ENCODE measurements at places on chromosomes 5 and 9.
A peak's percentile ranks its signal among the peaks of the same experiment; 100 is the strongest.

DNA sequence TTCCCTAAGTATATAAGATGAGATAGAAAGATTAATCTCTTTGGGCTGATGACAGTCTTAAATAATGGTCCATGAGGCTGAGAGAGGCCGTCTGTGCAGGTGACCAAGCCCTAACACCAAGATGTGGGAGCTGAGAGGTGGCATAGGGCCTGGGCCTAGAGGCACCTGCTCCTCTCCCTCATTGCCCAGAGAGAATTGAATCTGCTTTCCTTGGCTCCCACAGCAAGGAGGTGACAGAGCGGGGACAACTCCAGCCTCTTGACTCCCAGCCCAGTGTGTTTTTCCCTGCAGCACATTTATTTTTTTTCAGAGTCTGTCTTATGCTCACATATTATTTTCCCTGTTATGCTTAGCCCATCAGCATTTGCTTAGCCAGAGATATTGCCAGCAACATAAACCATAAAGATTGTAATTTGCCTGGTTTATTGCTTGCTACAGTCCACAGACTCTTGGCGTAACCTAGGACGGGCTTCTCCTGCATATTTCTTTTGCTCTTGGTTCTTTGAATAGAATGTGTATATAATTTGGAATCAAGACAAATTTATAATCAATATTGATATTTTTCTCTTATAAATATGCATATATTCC is 105.6 kb downstream of the NTRK2 start:
- no peak for DNase-seq

GRCh38 chr5:33319151-33319550 is 121.6 kb upstream of the TARS1 start:
- DNase-seq = no peak

GRCh38 chr5:161077496-161077895 is 225.5 kb upstream of the ATP10B start:
- DNase-seq = no peak

DNA sequence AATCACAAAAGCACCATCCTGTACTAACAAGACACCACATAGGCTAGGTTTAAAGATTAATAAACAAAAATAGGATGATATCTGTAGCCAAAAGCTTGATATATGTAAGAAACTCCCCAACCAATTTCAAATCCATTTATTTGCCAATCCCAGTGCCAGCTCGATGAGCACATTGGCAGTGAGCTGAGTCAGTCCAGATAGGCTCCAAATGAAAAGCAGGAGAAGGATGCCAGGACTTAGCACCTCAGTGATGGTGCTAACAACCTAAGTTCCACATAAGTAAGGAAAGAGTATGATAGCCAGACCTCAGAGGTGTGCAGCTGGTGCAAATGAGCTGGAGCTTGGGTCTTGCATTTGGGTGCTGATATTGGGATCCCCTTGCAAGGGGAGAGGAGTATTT is 158.1 kb downstream of the SIL1 start:
- no peak for DNase-seq

DNA sequence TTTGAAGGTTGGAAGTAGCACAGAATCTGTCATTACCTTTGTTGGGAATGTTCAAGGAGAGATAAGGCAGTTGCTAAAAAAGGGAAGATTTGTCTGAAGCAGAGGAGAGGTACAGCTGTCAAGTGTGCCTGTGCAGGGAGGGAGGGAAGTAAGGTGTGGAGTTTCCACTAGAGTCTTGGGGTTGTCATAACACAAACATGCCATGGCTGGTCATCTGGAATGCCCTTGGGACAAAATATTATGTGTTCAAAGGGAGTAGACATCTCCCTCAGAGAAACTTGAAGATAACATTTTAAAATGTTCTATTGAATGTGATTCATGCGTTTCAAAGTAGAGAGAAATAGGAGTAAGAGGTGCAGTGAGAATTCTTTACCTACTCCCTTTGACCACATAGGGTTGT is 95.0 kb downstream of the MUSK start:
- no peak for DNase-seq

- no peak for DNase-seq
Observed at GRCh38 chr9:79043916-79044315, 527.8 kb upstream of the TLE4 start.

DNA sequence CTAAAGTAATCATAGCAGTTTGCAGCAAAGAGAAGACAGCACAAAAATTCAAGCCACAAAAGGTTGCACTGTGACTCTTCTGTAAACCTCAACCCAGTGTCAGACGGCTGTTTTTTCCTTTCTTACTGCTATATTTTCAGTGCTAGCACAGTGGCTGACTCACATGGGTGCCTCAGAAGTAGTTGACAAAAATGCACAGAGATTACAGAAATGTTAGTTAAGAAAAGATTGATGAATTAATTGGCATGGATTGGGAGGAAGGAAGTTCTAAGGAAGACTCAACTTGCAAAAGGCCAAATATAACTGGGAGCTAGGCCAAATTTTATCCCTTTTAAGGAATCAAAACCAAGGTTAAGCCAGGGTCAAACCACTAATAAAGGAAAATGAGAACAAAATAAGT is 43.7 kb upstream of the ITGA1 start:
- DNase-seq = peak; percentile 33

GRCh38 chr5:16391858-16392649 is 73.5 kb downstream of the ZNF622 start:
- no peak for DNase-seq

DNA sequence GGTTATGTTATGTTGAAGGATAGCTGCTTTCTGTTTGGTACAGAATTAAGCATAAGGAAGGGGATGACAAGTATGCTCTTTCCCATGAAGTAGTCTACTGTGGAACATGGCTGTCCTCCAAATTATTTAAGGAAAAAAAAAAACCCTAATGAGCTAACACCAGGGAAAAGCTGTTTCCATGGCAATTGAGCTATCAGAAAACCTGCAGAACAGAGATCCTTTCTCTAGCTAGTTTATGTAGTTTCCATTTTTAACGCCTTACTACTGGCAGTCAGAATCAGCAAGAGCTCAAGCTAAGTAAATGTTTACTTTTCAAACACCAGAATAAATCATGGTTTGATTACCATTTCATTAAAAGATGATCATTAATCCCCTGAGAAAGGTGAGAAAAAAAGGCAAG is 287.4 kb upstream of the TARS1 start:
- no peak for DNase-seq

- DNase-seq = no peak
Observed at GRCh38 chr9:111900858-111901612, 4.4 kb downstream of the UGCG start.

DNA sequence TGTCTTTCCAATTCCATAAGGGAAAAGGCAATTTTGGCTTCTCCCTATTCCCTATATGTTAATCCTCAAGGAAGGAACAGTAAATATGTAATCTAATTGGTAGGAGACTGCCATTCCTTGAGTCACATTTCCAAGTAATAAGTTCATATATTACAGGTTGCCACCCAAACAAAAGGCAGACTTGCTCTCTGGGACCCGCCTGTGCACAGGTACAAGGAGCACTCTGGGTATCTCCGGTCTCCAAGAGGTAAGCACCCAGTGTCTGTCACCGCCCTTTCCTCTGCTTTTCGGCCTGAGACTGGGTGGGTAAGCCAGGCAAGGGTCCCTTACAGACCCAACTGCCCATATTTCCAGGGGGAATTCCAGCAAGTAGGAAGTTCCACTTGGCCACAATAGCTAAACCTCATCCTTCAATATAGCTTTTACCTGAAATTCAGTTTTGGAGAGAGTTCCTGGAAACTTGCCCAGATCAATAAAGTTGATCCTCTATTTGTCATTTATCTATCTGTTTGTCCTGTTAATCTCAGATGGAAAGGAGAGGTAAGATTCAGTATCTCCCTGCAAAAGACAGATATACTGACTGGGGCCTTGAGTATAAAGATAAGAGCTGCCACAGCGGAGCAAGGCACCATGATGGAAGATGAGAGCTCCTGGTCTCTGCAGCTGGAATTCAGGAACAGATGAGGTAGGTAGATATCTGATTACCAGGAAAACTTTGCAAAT is 81.8 kb downstream of the SUSD1 start:
- no peak for DNase-seq

DNA sequence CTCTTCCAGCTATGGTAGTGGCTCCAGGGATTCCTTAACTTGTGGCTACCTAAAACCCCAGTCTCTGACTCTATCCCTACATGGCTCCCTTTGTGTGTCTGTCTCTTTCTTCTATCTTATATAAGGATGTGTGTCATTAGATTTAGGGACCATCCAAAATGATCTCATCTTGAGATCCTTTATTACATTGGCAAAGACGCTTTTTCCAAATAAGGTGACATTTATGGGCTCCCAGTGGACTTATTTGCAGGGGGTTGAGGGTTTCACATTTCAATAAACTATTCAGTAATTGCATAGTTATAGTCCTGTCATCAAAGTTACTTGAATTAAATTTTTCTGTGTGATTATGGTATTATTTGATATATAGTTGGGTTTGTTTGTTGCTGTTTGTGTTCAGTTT is 59.2 kb downstream of the NIPBL start:
- DNase-seq = no peak

- DNase-seq = no peak
Observed at GRCh38 chr5:50710838-50711237, 44.4 kb downstream of the PARP8 start.

- peak; percentile 97 for DNase-seq
Observed at GRCh38 chr9:78031893-78032729, 500 bp upstream of the GNAQ start.

GRCh38 chr9:26054600-26055520 is 376.6 kb upstream of the TUSC1 start:
- DNase-seq = no peak

DNA sequence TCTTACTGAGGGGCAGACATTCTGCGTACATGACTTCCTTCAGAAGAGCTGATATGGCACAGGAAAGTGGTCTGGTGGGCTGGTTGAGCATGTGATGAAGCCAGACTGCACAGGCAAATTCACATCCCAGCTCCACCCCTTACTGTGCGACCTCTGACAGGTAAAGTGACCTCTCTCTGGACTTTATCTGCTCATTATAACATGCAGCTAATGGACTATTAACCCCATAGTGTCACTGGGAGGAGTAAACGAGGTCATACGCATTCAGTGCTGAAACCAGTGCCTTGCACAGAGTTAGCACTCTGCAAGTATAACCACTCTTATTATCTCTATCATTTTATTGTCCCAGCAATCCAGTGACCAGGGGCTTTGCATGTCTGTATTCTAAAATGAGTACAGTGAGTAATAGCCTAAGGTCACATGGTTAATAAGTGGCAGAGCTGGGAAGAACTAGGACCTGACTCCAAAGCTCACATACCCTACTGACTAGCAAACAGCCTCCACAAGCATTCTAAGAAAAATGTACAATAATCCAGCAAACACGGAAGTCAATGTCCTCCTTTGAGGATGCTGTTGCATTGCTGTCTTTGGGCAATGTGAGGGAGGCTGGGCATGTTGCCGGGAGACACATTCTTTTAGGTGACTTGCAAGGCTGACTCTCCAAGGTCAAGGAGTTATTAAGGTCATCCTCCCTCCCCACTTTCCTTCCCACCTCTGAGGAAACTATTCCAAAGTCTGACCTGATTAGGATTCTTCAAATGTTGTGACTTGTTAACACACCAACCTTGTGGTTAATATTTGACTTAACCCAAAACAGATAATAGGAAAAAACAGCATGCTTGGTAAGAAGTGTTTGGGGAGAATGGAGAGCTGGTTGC is 19.0 kb downstream of the GLRX start:
- no peak for DNase-seq

- no peak for DNase-seq
Observed at GRCh38 chr5:53237876-53238275, 128.3 kb upstream of the MOCS2 start.

GRCh38 chr9:77841739-77842386 is 189.7 kb downstream of the GNAQ start:
- peak; percentile 51 for DNase-seq

DNA sequence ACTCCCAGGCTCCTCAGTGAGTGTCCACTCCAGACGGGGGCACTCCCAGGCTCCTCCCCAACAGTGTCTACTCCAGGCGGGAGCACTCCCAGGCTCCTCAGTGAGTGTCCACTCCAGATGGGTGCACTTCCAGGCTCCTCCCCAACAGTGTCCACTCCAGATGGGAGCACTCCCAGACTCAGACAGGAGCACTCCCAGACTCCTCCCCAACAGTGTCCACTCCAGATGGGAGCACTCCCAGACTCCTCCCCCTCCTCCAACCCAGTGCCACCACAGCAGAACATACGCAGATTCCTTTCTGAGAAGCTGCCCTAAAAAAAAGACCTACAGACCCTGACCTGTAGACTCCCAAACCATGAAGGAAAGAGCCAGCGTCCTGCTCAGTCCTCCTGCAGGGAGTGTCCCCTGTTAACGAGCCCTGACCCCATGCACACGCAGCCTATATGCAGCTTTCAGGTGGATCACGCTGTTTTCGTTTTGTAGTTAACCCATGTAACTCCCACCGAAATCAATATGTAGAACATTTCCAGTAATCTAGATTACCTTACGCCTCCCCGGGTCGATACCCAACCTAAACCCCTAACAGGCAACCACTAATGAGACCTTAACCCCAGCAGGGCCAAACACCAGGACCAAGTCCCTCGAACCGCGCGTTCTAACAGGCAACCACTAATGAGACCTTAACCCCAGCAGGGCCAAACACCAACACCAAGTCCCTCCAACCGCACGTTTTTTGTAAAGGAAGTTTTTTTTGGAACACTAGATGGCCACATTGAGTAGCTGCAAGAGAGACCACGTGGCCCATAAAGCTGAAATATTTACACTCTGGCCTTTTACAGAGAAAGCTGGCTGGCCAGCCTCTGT is 15.7 kb downstream of the PNPLA7 start:
- DNase-seq = no peak

DNA sequence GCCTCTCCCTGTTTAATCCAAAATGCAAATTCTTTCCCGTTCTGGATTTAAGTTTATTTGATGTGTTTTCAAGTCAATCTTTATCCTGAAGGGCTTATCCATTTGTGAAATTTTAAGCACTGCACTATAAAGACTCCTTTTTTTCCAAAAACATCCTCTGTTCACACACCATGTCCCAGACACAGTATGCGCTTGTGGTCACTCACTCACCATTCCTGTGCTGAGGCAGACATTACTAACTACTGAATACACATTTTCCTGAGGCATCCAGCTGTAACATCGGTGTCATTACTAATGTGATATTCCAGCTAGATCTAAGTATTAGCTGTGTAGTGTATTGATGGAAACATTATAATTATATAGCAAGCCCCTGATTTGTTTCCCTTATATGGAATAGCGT is 298.4 kb downstream of the KCTD16 start:
- no peak for DNase-seq

GRCh38 chr5:142364251-142365145 is 39.7 kb upstream of the SPRY4 start:
- no peak for DNase-seq

DNA sequence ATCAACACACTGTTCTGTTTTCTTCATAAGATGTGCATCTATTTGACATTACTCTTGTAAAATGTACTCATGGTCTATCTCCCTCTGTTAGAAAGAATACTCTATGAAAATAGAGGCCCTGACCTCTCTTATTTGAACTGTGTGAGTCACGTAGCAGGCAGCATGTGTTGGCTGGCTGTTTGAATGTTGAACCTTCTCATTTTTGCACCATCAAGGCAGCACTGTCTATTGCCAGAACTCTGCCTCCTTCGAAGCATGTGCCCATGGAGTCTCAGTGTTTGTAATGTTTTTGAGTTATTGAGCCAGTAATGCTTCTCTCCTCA is 144.4 kb downstream of the ALDH1A1 start:
- no peak for DNase-seq

All from Kasumi-1 (cell line).